ENCODE measurements at places on chromosomes 6 and 20.

DNA sequence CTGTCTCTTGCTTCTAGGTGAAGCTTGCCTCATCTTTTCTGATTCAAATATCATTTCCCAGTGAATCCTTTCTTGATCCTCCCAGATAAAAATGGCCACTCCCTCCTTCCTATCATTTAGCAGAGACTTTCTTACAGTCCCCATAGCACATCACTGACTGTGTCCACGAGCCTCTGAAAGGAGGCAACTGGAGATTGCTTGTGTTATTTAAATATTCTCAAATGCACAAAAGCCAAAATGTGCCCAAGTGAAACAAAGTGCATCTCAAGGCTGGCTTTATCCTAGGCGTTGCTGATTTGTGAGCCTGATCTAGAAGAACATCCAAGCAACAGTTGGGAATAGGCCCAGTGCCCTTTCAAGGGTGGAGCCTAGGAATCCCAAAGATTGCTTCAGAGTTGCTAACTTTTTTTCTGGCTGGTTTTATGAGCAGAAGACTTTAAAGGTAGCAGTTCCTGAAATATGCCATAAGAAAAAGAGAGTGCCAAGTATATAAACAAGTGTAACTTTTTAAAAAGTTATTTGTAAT, 393.6 kb downstream of the CD83 start:
- no peak for DNase-seq

GRCh38 chr6:74357321-74357720, 661.3 kb downstream of the CD109 start:
- DNase-seq, result no peak

DNA sequence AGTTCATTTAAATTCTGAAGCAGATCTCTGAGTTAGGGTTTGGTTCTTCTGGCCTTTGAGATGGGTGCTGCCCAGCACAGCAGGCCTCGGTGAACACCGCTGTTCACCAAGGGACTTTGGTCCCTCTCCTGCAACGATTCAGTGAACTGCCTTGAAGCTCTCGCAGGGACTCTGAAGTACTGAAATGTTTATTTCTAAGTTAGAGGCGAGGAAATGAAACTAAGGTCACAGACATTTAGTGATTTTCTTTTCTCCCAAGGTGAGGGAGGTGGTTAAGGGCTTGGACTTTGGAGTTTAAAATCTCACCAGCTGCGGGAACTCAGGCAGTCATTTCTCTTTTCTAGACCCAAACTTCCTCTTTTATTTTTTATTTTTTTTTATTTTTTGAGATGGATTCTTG, 26.2 kb downstream of the E2F3 start:
- no peak for DNase-seq

DNA sequence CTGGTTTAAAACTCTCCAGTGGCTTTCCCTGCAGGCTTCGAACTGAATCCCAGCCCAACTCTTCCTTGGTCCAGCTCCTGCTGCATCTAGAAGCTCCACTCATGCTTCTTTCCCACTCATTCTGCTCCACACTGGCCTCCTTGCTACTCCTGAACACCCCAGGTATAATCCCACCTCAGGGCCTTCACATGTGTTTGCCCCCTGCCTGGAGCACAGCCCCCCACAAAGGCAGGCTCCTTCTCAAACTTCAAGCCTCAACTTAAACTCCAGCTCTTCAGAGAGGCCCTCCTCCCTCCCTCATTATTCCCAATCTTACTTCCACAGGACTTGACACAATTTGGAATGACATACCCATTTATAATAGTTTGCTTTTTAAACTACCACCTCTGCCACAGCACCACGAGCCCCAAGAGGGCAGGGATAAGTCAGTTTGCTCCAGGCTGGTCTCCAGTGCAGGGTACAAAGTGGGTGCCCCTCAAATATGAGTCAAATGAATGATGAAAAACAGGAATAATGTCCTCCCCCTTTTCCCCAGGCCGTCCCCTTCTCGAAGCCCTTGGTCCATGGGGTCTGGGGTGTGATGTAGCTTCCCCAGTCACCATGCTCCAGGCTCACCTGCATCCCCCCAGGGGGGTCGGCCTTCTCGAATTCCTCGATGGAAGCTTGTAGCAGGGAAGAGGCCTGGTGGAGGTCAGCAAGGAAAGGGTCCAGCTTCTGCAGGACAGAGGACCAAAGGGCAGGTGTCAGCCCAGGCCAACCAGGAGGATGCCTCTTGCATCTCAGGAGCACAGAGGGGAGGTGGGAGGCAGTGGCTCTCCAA, 37.4 kb downstream of the KIAA1755 start:
- DNase-seq, result no peak

DNA sequence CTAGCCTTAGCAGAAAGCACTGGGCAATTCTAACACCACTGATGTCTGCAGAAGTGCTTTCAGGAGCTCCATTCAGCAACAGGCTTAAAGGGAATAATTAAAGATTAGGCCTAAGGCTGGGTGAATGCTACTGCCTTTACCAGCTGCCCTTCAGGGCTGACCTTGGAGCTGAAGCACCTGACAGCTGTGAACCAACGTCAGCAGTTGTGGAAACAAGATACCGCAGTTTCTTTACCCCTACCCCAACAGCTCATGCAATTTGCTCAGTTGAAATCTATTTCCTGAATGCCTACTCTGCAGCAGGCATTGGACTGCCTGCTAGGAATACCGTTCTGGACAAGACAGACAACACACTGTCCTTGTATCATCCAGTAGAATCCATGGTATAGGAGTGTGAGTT, 51.5 kb upstream of the ADTRP start:
- DNase-seq, result no peak

GRCh38 chr20:16562259-16562658, 11.0 kb downstream of the KIF16B start:
- no peak for DNase-seq

- DNase-seq, result no peak
Observed at GRCh38 chr6:89197141-89197540, 20.0 kb downstream of the GABRR1 start.

GRCh38 chr20:3704087-3704486, 8.3 kb downstream of the SIGLEC1 start:
- DNase-seq, result no peak

- no peak for DNase-seq
Observed at GRCh38 chr20:11266571-11266970, 592.8 kb upstream of the JAG1 start.

DNA sequence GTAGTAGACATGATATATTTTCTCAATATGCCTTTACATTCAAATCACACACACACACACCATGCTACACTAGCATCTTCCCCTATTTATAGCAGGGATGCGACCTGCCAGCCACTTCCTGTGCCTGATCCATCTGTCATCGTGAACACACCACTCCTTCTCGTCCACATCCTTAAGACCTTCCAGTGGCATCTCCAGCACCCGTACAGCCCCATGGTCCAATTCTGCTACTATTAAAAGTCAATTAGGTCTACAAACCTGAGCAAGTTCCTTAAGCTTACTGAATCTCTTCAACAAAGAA, 54.5 kb downstream of the KIF16B start:
- no peak for DNase-seq

DNA sequence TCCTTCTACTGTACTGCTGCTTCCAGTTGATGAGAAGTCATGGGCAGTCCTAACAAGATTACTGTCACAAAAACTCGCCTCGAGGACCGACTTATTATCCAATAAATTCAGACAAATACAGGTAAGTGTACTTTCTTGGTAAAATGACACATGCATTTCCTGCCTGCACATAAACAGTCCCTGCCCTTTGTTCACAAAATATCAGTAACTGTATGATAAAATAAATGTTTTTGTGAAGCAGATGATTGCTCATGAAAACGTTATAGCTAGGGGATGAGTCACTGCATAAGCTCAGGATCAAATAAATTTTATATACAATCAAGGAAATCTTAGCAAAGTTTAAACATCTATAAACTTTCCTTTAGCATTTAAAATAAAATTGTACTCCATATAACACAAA, 164.5 kb upstream of the RIPOR2 start:
- no peak for DNase-seq

GRCh38 chr6:20360471-20361119, 41.1 kb upstream of the E2F3 start:
- DNase-seq, result no peak

GRCh38 chr6:20340068-20340848, 61.4 kb upstream of the E2F3 start:
- DNase-seq, result no peak

- no peak for DNase-seq
Observed at GRCh38 chr20:10110151-10110550, 75.4 kb downstream of the ANKEF1 start.

GRCh38 chr20:57398231-57398821, 7.1 kb downstream of the RBM38 start:
- DNase-seq, result peak; percentile 90

DNA sequence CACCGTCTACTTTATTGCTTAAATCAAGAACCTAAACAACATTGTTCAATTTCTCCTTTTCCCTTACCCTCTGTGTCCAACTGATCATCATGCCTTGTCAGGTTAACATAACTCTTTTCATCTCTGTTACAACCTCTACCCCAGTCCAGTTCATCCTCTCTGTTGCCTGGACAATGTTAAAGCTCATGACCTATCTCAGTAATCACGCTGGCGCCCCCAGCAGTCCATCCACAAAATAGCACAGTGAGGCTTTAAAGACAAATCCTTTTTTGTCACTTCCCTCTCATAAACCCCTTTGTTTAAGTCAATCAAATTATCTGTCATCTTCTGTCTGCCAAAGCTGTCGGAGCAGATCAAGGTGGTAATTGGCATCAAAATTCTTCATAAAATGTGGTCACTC, 140.1 kb downstream of the QKI start:
- DNase-seq, result peak; percentile 51
